ENCODE measurements at places on chromosomes 2 and 18. TPM values are rescaled to one million over a fixed set of nuclear protein-coding genes. Genes with fewer than 3 reads are reported as not detected.

DNA sequence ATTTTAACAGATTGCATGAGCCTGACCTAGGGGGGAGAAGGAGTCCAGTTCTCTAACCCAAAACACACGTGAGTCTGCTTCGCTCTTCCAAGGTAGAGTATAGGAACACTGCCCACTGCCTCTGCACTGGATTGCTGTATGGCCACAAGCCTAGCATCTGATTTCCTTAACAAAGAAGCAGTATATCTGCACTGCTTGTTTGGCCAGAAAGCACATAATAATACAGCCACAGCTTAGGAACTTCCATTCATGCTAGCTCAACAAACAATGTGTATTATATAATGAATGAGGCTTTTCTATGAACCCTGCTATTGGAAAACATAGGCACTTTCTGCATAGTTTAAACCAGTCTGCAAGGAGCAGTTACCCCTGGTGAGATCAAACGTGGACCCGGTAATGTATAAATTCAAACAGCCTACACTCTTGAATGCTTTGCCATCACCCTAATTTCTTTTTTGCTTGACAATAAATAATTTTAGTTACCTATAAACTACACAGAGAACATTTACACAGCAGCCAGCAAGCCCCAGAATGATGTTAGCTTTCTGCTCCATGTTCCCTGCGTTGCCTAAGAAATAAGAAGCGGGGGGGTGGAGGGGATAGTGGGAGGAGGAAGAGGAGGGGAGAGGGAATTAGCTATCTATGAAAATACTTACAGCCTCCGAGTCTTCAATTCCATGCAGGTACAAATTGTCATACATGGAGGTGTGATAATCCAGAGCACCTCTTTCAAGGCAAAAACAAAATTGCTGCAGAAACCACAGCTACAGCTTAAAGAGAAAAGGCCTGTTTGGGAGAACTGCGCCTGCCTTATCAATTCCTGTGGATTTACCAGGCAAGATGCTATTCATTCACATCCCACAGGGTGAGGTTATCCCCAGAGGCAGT, 125.6 kb downstream of the CACNB4 start:
- no peak for DNase-seq

DNA sequence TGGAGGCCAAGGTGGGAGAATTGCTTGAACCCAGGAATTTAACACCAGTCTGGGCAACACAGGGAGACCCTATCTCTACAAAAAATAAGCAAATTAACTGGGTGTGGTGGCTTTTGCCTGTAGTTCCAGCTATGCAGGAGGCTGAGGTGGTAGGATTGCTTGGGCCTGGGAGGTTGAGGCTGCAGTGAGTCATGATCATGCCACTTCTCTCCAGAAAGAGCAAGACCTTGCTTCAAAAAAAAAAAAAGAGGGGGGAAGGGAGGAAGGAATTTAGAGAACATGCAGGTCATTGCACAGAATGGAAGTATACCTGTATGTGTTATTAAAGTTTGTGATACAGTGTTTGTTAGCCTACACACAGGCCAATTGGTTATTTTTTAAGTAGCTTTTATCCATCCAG, 25.8 kb downstream of the PKP4 start:
- DNase-seq = peak; percentile 51

DNA sequence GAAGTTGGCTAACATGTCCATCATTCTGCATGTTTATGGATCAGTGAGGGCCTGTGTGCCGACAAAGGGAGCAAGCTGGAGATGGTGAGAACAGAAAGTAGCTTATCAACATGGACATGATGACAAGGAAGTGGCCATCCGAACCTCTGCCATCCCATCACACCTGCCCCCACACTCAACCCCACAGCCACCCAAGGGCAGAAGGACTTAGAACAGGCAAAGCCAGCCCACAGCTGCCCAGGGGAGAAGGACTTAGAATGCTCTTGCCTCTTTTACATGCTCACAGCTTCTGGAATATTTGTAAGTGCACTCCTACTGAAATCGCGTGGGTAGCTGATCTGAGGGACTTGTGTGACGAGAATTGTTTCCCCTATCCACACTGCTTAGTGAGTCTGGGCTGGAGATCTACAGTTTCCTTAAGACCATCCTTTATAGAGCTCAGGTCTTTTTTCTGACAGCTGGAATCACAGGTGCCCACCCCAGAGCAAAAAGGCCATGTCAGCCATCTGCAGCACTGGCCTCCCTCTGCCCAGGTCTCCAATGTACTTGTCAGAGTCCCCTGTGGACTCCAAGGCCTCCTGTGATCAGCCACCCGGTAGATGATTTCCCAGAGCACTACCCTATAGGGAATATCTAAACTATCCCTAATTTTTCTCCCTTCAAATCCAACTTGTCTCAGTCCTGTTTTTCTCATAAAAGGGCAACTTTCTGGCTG, 154.1 kb downstream of the SMAD7 start:
- DNase-seq = no peak

- DNase-seq = no peak
Observed at GRCh38 chr18:5334456-5335075, 39.0 kb upstream of the ZBTB14 start.

- DNase-seq = no peak
Observed at GRCh38 chr2:235594964-235595363, 101.1 kb downstream of the AGAP1 start.

- no peak for DNase-seq
Observed at GRCh38 chr18:3448838-3449511, 997 bp upstream of the TGIF1 start.

DNA sequence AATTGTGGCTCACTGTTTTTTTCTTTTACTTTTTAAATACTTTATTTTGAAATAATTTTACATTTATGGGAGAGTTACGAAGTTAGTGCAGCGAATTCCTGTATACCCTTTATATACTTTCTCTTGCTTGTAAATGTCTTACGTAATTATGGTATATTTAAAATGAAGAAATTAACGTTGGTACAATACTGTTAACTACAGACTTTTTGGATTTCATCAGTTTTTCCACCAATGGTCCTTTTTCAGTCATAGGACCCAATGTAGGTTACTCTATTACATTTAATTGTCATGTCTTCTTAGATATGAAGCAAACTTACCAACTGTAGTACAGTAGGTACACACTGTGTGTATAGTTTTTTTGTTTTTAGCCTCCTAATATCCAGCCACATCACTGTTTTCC, 76.3 kb downstream of the BOLA3 start:
- no peak for DNase-seq

- peak; percentile 6 for DNase-seq
Observed at GRCh38 chr18:48486754-48487153, 52.1 kb upstream of the CTIF start.

GRCh38 chr18:77130229-77131099, 2.1 kb downstream of the MBP start:
- DNase-seq = no peak

GRCh38 chr18:41073372-41073954, 881.6 kb upstream of the PIK3C3 start:
- DNase-seq = peak; percentile 5

DNA sequence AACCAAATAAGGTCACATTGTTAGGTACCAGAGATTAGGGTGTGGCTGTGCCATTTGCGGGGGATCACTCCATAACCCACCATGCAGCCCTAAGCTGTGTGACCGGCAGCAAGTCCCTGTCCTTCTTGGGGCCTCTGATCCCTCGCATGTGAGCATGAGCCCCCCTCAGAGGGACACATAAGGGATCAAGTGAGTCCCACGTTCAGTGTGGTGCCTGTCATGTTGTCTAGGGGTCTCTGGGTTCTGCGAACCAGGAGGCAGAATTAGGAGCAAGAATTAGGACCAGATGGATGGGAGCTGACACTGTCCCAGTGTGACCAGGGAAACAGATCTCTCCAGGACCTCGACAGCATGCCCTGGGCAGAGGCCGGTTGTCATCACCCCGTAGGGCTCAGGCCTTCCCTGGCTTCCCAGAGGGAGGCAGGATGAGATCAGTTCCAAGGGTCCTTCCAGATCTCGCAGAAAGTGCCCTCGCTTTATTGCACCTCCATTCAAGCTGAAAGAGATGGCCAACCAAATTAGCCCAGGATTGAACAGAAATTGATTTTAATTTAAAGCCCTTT, 113.2 kb upstream of the OTOS start:
- DNase-seq = no peak

GRCh38 chr2:182915369-182916326, 49.2 kb upstream of the FRZB start:
- DNase-seq = peak; percentile 74

DNA sequence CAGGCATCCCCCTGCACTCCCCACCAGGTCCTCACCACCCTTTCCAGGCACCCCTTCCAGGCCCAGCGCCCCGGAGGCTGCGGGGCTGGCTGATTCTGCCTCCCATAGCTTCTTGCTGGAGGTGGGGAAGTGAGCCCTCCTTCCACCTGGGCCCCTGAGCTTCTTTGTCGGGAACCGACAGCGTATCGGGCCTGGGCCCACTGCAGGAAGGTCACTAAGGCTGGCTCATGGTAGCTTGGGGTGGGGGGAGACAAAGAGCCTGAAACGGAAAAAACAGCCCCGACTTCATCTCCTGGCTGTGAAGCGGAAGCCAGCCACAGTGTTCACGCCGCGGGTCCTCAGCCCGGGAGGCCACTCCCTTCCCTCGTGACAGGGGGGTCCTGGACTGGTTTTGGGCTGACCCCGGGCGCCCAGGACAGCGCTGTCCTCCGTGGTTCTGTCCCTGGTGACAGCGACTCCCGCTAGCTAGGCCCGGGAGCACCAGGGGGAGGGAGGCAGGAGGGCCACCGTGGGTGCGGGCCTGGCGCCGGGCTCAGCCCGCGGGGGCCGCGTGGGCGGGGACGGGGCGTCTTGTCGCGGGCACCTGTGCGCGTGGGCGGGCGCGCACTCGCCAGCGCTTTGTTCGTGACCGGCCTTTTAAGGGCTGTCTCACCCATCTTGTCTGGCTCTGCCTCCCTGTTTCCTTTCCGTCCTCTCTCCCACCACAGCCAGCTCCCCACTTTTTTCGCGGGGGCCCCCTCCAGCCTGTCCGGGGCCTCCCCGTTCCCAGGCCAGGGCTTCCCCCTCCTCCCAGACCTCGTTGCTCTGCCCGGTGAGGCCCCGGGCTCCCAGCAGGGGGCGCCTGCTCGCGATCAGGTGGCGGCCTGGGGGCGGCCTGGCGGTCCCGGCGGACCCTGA, 64.9 kb downstream of the DNMT3A start:
- no peak for DNase-seq

Gene DAPL1
- total RNA-seq = not detected

Gene SIX2
- total RNA-seq = 7.3 TPM

Gene EIF4E2
- 146 TPM for total RNA-seq

Gene SNTG2
- not detected for total RNA-seq

Gene REEP1
- total RNA-seq = 0.20 TPM

Gene LCT
- not detected for total RNA-seq

Gene ANKRD36B
- 6.4 TPM for total RNA-seq

All from Caki2 (cell line).